ENCODE measurements at places on chromosomes 5 and 9.

DNA sequence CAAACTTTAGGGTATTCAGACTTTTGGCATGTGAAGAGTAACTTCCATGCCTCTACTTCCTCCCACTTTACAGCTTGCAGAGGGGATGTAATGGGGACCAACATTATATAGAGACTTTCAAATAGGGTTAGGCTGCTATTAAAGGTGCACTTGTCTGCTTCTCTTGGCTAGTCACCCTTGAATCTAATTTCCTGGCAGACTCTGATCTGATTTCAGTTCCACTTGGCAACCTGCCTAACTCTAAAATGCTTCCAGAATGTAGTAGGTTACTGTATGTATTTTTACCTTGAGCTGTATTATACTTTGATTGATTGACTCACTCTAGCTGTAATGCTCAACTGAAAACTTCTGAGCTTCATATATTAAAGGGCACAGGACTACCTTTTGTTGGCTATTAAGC, 693.4 kb downstream of the KCTD16 start:
- DNase-seq: no peak

DNA sequence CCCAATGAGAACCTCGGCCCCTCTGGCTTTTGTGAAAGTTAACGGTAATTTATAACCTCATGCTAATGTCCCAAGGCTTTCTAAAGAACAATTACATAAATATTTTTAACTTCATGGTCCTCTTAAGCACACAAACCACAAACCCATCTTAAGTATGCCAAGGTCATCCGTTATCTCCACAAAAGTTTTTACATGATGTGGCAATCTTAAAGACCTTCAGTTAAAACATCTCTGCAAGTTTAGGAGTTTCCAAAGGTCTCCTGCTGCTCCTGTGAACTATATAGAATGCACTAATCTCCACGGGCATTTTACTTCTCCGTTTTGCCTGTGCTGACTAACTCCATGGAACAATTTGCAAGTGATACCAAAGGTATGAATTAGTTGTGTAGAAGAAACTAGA, 228.2 kb downstream of the TLE1 start:
- DNase-seq: no peak

DNA sequence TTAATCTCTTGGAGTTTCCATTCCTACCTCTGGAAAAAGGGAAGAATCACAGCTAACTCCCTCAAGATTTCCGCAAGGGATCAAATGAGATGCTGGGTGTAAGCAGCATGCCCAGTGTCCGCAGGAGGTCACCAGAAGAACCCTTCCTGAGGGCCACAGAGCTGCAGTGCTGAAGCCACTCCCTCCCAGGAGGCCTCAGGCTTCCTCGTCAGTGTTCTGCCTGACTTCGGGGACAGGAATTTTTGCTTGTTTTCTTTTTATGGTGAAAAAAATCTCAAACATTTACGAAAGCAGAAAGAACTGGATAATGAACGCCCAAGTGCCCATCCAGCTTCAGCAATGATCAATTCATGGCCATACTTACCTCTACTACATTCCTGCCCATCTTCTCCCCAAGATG, 183.0 kb downstream of the CDK5RAP2 start:
- no peak for DNase-seq

DNA sequence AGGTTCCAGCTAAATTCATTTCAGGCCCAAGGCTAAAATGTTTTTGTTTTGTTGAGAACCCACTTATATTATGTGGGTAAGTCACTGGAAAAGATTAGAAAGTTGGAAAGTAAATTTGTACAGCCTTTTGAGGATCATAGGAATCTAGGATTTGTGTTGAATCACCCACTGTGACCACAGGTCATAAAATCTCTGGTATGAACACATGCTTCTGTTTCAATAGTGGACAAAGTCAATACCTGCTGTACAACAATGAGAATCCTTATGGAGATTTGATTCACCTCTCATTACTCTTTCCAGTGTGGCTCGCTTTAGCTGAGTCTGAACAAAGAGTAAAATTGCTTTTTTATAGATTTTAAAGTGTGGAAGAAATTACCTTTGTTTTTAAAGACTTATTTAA, 369.5 kb downstream of the TMEM167A start:
- no peak for DNase-seq

DNA sequence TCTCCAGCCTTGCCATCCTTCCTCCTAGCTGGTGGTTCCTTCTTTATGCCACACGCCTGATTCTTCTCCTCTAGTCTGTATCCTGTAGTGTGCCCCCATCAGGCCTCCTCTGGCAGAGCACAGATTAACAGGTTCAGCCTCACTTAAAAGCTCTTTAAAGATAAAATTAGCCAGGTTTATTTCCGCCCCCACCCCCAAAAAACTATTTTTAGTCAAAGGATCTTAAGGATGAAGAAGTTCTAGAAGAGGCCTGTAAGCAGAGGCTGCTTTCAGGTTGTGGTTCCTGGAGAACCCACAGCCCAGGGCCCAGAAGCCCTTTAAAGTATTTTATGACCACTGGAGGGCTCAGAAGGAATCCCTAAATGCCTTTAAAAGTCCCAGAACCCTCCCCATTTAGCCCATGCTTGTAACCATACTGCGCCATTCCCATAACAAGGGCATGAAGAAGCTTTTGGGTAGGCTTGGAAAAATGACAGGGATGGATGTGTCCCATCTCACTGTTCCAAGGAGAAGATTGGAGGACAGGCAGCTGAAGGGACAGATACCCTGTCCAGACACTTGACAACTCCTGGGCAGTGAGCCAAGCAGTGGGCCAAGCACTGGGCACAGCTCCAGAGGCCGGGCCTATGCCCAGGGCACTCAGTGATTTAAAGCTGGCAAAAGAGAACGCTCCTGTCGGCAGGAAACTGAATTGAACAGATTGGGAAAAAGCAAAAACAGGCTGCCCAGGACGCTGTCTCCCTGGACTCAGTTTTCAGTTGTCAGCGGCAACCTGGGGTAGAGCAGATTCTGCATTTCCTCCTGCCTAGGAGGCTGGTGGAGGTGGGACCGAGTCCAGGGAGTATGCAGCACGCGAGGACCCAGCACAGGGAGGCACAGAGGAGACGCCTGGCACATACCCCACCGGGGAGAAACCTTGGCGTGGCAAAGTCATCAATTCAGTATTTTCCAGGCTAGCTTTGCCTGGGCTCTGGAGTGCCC, 106.3 kb upstream of the SSBP2 start:
- DNase-seq: no peak

- no peak for DNase-seq
Measured at GRCh38 chr5:65623482-65623881, 651 bp downstream of the TRIM23 start.

DNA sequence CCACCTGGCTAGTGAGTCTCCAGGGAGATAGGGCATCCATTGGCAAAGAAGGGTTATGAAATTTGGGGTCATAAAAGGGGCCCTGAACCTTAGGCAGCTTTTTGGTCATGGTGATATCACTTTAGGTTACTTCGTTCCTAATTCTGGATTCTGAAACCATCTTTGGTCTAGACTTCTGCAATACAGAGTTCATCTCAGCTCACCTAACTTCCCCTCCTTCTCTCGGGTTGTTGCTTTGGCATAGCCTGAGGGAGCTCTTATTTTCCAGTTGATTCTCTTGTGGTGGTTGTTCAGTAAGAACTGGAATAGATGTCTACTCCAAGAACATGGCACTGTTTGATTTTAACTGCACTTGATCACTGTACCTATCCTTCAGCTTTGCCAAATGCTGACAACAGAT, 148.9 kb upstream of the RUSC2 start:
- no peak for DNase-seq

DNA sequence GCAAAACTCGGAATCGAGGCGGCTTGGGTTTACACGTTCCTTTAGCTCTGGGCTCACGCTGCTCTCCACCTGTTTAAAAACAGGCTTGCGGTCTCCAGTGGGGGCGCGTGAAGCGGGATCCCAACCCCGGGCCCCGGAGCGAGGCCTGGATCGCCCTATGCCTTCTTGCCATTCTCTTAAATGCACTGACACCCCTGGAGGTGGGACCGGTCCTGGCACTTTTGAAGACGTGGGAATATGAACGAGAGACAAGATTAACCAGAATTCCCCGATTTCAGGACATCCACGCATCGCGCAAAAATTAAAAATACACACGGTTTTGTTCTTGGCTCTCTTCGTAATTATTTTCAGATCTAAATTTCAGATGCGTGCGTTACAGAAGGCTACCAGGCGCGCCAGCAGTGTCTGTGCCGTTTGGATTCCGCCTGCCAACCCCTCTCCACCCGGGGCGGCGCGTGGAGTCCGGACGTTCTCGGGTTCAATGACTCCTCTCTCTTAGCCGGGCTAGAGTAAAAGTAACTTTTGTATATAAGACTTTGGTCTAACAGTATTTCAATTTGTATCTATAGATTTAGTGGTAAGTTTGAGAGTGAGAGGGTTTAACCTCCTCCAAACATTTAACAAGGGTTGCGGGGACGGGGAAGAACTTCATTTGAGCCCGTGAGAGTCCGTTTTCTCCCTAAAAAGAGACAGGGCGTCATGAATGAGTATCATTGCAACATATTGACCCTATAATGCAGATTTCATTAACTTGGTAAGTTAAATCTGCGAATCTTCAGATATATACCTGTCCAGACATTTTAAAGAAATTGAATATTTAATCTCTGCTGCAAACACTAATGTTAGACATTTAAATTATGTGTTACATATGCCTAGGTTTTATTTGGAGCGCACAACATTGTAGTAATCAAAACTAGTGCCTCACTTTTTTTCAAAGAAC, 3.8 kb downstream of the FOXD1 start:
- no peak for DNase-seq

DNA sequence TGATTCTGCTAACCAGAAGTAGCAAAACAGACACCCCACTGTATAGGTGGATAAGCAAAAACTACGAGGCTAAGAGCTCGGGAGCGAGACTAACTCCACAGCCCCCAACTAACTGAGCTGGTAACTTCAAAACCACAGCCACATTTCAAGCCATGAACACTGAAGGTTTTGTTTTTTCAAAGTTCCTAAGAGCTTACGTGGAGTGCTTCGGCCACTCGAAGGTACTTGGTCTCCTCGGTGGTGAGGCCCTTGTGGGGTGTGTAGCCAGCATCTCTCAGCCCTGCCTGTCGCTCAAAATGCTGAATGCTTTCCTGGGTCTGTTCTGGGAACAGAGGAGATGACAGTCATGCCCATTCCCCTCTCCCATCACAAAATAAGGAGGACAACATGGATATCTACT, 11.1 kb downstream of the KIAA1191 start:
- DNase-seq: no peak

GRCh38 chr9:82443312-82443711, 454.7 kb downstream of the SPATA31D1 start:
- no peak for DNase-seq

GRCh38 chr9:70258692-70259511, at the start of gene SMC5:
SMC5 (plus strand) TSS chr9:70258978; CDS start chr9:70259079, 101 bp downstream.
- DNase-seq: peak; percentile 78

GRCh38 chr9:110007477-110008270, 200.3 kb downstream of the C9orf152 start:
- no peak for DNase-seq

DNA sequence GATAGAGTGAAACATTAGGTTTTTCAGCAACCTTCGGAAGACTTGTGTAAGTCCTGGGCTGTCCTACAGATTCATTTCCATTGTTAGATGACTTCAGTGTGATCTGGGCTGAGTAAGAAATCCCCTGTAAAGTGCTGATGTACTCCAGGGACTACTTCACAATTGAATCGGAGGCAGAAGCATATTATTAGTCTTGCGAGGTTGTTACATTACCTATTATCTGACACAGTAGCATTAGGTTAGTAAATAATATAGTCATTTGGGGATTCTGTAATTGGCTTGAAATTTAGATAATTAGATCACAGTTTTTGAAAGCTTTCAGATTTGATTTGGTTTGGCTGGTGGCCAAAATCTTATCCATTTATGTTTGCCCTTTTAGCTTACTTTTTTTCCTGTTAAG, 62.4 kb downstream of the DMRT1 start:
- no peak for DNase-seq

GRCh38 chr9:72150661-72151060, 1.4 kb downstream of the GDA start:
- no peak for DNase-seq

DNA sequence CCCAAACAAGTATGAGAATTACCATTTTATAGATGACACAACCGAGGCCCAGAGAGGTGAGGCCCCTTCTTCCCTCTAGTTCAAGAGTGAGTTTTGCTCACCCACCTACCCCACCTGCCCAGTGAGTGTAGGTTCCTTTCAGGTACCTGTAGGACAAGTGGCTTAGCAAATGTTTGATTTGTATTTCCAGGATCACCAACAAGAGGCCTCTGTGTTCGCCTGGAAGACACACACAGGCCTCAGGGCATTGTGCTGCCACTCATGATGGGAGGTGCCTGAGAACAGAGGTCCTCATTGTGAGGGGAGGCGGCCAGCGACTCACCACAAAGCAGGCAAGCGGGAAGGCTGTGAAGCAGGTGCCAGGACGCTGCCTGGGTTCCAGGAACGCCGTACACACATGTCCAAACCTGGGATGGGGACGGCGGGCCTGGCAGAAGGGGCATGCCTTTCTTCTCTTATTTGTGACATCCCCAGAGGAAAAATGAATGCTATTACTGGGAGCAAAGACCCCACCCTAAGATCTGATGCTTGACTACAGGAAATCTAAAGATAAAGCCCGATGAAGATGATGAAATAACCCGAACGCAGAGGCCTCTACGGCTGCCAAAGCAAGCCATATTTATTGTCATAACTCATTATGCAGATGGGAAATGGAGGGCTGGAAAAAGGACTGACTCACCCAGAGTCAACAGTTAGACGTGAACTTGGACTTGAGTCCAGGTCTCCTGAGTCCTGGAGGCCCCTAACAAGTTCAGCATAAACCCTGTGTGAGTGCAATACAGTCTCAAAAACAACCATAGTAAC, 60.2 kb upstream of the SLC25A51 start:
- no peak for DNase-seq

DNA sequence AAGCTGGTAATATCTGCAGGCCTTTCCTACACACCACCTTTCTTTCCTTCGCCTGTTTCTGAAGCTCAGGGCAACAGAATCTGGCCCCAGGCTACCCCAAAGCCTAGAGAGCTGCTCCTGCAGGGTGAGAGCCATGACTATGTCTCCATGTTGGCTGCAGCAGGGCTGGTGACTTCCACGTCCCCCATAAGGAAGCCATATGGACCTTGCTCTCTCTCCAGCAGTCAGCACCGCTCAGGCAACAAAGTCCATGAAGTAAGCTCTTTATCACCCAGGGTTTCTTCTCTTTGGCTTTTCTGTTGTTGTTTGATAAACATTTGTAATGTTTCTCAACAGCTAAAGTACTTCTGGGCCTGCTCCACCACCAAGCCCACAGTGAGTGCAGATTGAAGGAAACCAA, 125.2 kb downstream of the SLIT3 start:
- DNase-seq: no peak

DNA sequence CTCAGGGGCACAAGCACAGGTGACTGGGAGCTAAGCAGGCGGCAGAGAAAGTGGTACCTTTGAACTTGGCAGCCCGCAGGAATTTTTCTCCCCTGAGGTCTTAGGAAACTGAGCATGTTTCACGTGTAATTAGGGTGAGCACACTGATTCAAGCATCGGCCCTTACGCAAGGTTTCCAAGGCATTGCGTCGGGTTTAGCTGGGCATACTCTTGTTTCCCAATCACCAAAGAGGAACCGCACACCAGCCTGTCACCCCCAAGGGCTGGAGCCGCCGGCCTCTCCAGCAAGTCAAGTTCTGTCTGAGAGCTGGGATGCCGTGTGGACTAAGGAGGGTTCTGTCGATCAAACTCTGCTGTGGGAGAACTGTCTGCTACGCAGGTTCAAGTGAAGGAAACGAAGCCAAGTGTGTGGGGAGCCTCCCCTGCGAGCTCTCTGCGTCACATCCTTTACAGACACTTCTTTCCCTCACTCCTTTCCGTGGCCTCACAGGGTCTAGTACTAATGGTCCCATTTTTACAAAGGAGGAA, 53.0 kb downstream of the ERGIC1 start:
- DNase-seq: no peak

Data from stimulated activated CD4-positive, alpha-beta T cell treated with anti-CD3 and anti-CD28 coated beads, Interleukin-12 subunit alpha, Interleukin-12 subunit beta, amount 100 ng/mL, for 24 hours (primary cell).